ENCODE measurements at places on chromosomes 3 and 15. TPM values are rescaled to one million over a fixed set of nuclear protein-coding genes. Genes with fewer than 3 reads are reported as not detected.

IL17RB gene
- 13.7 TPM for polyA plus RNA-seq

DNA sequence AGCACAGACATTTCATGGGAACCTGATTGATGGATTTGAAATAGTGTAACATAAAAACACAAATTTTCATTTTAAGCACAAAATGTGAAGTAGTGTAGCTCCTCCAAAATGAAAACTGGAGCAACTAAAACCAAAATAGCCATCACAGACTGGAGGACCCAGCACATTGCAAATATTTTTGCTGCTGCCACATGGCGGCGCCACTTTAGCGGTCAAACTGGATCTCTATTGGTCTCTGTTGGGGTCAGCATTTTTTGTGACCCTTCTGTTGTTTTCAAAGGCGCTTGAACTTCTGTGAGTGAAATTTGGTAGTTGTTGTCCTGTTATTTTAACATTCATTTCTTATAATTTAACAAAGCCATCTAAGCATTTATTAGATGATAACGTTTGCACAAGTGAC is 259.9 kb downstream of the IL20RB start:
- no peak for DNase-seq

DNA sequence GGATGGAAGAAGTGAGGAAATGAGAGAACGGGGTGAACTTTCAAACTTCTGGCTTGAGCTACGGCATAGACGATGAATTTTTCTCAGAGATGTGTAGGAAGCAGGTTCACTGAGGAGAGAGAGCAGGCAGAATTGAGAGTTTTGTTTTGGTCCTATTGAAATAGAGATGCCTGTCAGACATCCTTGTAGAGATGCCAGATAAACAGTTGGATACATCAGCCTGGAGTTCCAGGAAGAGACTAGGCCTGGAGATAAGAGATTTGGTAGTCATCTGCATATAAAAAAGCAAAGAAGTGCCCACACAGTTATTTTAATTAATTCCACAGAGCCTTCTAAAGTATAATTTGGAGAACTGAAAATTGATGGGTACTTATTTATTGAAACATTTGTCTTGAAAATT is 495.6 kb downstream of the IL5RA start:
- DNase-seq: no peak

CCDC39 gene
- 10.9 TPM for polyA plus RNA-seq

GRCh38 chr3:100641471-100642032 is 32.2 kb downstream of the ADGRG7 start:
- no peak for DNase-seq

GRCh38 chr3:175716446-175716845 is 857.3 kb downstream of the NAALADL2 start:
- DNase-seq: no peak

- DNase-seq: no peak
Observed at GRCh38 chr3:37291275-37291700, 116.9 kb upstream of the LRRFIP2 start.

DLL4 gene
- polyA plus RNA-seq: 8.9 TPM

Measured in renal cortex interstitium (tissue), 15 donors.